NCI-H146 (cell line): ENCODE measurements at places on chromosomes 1 and 21.
A peak's percentile ranks its signal among the peaks of the same experiment; 100 is the strongest.

- peak; percentile 26 for DNase-seq
These were observed 1.1 kb downstream of the C21orf58 start for GRCh38 chr21:46322351-46323226.

GRCh38 chr1:67100833-67101232 lies 33.9 kb downstream of the C1orf141 start:
- no peak for DNase-seq

DNA sequence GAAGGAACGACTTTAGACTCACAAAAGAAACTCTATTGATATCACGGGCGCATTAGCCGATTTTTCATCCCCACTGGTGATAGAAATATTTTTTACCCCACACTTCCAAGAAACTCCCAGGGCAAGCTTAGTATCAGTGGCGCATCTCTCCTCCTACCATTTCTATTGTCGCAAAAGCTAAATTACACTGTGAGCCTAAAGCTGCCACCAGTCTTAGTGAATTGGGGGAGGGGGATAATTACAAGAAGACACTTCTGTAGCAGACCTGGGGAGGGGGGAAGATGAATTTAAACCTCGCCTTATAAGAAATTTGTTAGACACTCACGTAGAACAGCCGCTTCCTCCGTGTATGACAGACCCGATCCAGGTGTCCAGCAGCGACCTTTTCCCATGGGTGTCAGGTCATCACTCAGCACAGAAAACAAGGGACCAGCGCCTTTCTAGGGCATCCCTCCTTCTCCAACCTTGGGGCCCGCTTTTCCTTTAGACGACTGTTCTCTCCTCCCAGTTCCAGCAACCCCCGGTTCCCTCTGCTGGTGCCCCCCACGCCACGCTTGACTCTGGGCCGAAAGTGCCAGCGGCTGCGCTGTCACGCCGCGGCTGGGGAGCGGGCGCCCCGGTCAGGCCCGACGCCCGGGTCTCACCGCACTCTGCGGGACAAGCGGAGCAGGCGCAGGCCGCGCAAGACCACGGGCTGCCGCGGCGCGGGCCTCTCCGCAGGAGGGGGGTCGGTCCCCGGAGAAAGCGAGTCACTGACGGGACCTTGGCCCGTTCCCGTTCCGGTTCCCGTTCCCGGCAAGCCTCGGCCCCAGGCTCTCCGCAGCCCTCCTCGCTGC lies 821 bp downstream of the PHC2 start:
- peak; percentile 22 for DNase-seq

GRCh38 chr1:114454539-114454938 lies 56.5 kb downstream of the TRIM33 start:
- DNase-seq: no peak

DNA sequence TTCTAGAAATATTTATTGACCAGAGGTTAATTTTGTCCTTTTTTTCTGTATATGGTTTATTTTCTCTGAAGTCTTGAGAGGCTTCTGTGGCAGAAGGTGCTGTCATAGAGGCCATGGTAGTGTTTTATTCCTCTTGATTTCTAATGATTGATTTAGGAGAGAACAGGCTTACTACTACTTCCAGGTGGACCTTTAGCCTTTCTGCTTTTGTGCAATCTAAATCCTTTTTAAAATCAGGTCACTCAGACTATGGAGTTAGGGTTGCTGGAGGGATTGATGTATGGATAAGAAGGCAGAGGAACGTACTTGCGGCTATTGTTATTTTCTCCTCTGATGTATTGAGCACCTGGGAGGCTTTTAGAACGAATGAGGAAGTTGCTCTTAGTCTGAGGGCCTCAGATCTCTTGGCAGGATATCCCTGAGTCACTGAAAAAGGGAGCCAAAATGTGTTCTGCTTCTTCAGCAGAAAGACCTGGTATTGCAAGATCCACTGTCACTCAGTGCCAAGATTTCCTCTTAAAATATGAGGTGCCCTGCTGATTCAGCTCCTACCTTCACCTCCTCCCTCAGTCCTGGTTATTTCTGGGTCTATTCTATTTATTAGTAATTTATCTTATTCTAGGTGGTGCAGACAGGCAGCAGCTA lies 277.4 kb downstream of the ZNF648 start:
- DNase-seq: no peak

DNA sequence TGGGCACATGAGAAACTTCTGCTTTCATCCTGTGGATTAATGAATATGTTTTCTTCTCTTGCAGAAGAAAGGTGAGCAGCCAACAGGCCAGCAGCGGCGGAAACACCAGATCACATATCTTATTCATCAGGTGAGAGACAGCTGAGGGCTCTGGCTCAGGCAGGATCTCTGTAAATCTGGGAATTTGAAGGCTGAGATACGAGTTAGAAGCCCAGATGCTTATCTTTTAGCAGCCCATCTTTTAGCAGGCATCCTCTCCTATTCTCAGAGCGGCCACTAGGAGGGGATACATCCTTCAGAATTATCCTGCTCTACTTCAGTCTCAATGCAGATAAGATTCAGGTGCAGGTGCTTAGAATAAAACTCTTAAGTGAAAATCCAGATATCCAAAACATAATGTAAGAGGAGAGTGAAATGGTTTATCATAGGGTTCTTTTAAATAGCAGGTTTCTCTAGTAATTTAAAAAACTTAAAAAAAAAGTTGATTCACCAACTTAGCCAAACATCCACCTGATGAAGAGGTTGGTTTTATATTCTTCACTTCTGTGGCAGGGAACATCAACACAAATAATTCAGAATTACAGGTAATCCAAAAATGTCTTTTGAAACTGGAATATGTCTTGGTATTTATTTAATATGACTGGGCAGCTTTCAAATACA lies 19.3 kb downstream of the SH2D2A start:
- peak; percentile 50 for DNase-seq

GRCh38 chr1:234589854-234590620 lies 19.9 kb downstream of the IRF2BP2 start:
- no peak for DNase-seq

DNA sequence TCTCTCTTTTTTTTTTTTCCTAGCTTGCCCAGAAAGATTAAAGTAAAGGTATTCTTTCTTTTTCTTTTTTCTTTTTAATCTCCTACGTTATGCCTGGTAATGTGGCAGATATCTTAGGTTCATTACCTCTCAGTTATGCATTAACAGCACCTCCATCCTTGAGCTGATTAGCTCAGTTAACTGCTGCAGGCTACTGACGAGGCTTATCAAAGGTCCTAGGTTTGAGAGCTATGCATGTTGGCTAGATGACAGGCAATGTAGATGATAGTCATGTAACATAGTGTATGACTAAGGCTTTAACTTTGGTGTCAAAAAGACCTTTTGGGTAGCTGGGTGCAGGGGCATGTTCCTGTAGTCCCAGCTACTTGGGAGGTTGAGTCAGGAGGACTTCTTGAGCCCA lies 53.7 kb upstream of the CACYBP start:
- DNase-seq: no peak

DNA sequence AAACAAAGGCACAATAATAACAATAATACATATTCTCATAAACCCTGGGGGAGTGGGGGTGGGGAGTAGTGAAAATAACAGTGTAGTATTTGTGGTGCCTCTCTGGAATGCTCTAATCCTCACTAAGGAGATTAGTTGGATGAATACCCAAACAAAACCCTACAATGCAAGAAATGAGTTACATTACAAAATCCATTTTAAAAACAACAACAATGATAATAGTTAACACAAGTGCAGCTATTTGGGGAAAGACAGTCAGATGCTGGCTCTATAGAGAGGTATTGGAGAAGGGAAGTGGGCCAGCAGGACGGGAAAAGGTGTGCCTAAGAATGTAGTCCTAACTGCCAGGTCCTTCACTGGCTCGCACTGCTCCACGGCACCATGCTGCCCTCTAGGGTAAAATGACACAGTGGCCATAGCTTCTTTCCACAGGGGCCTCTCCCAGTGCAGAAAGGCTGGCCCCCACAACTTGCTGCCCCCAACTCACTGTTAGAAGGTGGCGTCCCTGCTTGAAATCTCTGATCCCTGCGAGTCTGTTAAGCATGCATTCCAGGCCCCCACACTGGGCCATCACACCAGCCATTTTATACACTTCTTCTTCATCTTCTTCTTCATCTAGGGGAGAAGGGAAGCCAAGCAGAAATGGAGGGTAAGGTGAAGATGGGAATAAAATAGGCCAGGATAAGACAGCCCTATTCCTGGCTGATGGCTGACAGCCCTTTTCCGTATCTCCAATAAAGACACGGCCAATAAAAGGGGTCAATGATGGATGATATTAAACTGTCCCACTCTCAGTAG lies 113.8 kb downstream of the UBR4 start:
- DNase-seq: no peak

GRCh38 chr1:87511449-87511848 lies 182.8 kb downstream of the LMO4 start:
- DNase-seq: no peak

DNA sequence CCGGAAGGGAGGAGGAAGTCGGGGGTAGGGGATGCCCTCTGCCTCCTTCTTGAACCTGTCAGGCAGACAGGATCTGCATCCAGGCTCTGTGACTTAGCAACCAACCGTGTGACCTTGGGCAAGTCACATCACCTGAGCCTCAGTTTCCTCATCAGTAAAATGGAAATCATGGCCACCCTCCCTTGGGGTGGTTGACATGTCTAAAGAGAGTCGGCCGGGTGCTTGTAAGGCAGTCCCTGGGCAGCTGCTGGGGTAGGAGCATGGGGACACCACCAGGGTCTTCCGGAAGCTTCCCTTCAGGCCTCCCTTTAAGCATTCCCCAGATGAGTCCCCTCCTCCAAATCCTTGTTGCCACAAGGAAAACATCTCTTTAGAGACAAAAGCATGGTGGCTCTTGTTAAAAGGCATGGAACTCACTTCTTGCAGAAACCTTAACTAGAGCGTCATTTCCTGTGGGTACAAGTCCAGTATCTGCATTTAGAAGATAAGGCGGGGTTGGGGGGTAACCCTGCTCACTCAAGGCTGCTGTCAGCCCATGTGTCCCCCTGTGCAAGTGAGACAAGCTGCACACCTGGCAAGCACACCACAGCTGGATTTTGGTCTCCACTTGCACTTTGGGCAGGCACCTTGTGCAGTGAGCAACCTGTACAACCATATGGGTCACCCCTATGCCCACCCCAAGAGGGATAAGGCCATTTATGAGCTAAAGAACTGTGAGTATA lies 10.4 kb downstream of the CLCNKB start:
- no peak for DNase-seq

DNA sequence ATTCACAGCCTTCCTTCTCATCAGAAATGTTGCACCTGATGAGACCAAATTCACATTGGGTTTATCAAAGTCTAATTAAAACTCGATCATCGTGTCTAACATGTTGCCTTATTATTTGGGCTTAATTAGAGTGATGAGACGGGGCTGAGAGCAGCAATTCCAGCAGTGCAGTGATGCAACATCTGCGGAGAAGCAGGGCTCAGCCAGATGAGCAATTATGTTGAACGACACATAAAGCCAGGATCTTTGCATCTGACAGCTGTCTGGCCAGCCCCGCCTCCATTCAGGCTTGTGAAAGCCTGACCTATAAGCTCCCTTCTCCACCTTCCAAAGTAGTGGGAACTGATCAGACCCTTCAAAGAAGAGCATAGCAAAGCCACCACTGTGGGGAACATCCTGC lies 109.8 kb downstream of the C1orf94 start:
- DNase-seq: no peak

DNA sequence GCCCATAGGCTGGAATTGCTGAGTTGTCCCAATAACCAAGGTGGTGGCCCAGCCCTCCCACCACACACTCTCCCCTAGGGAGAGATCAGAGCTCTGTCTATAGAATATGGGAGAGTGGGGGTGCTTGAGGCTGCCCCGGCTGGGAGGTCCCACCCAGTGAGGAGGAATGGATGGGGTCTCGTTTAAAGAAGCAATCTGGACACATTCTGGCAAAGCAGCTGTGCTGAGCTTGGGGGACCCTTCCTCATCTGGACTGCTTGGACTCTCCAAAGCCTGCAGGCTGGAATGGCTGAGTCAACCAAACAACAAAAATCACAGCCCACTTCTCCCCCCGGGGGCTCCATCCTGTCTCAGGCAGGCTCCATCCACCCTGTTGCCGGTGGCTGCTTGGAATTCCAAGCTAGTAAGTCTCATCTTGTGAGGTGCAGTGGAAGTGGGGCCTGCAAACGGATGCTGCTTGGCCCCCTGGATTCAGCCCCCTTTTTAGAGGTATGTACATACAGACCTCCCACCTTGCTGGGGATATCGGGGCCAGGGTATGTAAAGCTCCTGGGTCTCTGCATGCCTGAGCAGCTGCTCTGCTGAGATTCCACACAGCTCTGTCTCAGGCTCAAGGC lies 67.1 kb upstream of the FAM78B start:
- DNase-seq: no peak

- no peak for DNase-seq
These were observed 20.9 kb upstream of the AGL start for GRCh38 chr1:99829269-99829668.

DNA sequence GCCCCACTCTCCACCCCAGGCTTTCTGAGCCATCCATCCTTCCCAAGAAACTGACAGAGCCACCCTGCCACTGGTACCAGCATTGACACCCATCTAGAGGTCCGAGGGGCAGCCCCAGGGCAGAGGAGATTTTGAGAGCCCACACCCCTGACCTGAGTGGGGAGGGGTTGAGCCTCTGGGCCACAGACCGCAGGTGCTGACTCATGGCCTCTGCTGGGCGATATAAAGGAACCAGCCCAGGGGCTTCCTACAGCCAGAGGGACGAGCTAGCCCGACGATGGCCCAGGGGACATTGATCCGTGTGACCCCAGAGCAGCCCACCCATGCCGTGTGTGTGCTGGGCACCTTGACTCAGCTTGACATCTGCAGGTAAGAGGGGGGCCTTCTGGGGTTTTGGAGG lies at the start of gene PADI4:
Gene PADI4 (plus strand): TSS at position 252 of the 400 bp plus-strand sequence. CDS start 26 bp downstream, at position 278.
- DNase-seq: no peak

GRCh38 chr1:20787840-20788795 lies 1.0 kb upstream of the HP1BP3 start:
- peak; percentile 18 for DNase-seq

DNA sequence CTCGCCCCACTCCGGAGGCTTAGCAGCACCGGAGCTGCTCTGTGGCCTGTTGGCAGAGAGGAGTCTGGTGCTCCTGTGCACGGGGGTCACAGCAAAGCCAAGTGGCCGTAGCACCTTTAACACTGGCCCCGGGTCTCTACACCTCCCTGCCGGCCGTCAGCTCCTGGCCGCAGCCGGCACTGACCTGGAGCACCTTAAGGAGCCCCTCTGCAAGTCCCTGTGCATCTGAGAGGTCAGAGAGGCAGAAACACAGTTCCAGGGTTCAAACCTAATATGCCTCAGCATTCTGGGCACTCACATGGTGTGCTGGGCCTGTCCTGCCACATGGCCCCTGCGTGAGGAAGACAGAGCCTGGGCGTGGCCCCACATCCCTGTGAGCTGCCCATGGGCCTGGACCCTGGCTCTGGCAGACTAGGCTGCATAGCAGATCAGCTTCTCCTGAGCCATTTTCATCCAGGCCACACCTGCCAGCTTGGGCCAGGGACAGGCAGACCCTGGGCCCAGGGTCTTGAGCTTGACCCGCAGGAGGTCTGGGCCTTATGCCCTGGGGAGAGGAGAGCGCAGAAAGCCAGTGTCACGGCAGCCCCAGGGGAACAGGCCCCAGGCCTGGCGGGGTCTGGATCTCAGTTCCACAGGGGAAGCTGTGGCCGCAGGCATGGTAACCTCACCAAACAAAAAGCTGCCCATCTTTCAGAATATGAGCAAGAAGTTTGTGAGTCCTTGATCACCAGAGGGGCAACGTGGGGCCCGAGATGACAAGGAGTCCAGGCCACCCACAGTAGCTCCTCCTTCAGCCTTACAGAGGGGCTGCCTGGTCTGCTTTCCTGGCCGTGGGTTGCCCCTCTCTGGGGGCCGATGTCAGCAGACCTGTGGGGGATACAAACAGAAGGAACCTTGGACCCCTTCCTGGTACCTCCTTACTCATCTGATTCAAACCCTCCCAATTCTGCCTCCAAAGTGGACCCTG lies 146.0 kb upstream of the COL6A1 start:
- no peak for DNase-seq

GRCh38 chr1:1670866-1671265 lies 12.1 kb upstream of the CDK11B start:
- no peak for DNase-seq

GRCh38 chr1:15568387-15569073 lies 16.3 kb downstream of the AGMAT start:
- DNase-seq: no peak
